ENCODE measurements at places on chromosomes 4 and X.

DNA sequence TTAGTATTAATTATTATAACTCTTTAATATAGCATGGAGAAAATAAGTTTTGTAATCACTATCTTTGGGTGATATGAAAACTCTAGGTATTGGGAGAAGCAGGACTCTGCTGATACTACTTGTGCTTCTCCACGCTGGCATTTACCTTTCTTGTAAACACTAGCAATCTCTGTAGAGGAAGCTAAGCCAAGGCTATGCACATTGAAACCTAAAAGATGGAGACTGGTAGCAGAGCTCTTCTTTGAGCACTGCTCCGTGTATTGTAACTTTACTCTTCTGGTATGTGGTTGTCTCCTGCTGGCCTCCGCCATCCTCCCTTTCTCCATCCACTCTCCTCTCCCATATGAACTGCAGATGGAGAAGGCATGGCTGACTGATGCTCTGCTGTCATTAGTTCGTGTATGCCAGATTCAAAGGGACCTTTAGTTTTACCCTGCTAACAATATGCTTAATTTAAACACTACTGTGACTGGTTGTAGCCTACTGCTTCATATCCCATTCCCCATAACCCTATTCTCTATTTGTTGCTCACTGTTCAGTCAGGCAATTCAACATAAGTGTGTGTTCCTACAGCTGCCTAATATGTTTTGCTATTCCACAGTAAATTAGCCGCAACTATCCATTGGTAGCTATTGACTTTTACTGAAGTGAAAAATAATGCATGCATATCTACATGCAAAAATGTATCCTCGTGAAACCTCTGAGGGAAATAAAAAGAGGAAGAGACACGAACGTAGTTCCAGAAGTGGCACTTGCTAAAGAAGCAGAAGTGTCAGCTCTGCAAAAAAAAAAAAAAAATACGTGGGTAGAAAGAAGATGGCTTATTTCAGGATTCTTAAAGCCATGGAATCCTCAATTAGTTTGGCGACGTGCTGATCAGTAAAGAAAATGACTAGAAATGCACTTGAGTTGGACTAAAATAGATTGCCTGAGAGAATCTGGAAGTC, 55.6 kb upstream of the CCSER1 start:
- no peak for DNase-seq

DNA sequence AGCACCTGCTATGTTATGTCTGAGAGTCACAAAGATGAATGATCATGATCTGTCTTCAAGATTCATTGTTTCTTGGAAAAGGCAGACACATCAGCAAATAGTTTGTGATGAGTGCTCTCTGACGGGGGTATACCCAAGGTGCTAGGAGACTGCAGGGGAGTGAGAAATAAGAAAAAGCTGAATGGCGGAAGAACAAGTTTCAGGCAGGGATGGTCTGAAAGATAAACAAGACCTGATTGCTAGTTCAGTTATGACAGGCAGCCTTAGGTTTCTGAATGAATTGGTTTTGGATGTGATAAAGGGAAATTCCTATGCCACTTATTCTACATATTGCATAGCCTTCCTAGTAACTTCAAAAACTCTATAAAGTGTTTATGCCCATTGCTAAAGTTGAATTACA, 327.0 kb upstream of the DKK2 start:
- DNase-seq, result no peak

- DNase-seq, result no peak
These were observed 206.2 kb downstream of the TENM3 start for GRCh38 chr4:182449186-182449929.

- DNase-seq, result no peak
These were observed 46.8 kb upstream of the TMPRSS11F start for GRCh38 chr4:68176500-68176899.

- DNase-seq, result no peak
These were observed 25.2 kb upstream of the ANAPC4 start for GRCh38 chr4:25351777-25352416.

DNA sequence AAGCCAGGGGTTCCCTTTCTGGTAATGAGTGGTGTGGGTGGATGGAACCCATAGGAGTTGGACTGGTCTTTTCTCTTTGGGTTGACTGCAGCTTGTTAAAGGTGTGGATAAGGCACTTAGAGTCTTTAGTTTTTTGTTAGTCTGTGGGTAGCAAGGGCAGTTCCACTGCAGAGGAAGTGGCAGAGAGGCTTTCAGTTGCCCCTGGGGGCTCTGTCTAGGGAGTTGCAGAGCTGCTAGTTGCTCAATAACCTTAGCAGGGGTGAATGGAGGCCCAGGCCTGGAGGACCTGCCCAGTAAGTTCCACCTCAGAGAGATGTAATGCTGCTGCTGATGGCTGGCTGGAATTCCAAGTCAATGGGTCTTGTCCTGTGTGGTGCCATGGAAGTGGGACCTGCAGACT, 282.6 kb upstream of the NDST4 start:
- no peak for DNase-seq

DNA sequence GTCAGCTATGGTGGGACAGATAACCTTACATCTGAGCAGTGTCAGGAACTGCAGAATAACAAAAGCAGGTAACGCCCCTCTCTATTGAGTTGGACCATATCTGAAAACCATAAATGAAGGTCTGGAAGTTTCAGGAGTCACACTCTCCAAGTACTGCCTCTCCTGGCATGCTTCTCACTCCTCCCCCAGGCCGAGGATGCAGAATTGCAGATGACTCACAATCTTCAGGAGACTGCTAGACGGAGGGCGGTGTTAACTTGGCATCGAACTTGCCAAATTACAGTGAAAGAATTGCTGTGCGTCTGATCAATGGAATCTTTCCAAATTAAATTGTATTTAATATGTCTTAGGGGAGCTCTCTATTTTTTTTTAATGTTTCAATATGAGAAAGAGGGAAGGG, 67.1 kb upstream of the TRIM2 start:
- no peak for DNase-seq

DNA sequence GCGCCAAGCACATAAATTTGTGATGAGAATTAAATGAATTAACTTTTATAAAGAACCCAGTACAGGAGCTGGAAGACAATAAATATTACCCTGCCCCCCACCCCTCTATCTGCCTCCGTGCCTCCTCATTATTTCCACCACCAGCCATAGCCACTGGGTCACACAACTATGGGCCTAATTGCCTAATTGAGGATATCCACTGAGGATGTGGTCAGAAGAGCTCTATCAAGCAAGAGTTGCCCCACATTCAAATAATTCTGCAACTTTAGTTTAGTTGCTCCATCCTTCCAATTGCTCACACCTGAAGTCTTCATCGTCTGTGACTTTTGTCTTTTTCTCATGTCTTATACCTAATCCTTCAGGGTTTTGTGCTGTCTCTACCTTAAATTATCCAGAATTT, 9.5 kb upstream of the CXCL8 start:
- DNase-seq, result no peak

DNA sequence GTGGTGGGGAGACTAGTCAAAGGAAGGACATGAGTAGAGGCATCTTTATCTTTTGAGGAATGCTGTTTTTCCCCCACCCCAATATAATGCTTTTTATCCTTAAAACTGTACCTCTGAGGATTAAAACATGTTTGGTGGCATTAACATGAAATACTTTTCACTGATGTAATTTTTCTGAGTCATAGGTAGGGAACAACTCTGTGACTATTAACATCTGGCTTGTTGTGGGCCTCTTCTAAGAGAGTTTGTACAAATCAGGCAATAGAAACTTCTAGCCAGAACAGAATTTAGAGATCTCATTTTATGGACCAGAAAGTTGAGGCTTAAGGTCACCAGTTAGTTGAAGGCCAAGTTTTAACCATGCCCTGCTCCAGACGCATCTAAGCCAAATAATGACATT, 207.6 kb downstream of the SOX3 start:
- no peak for DNase-seq

- no peak for DNase-seq
These were observed 2.3 kb downstream of the TBL1X start for GRCh38 chrX:9467146-9467545.

GRCh38 chr4:101101072-101101471, 246.3 kb downstream of the PPP3CA start:
- no peak for DNase-seq

Measured in stimulated activated CD4-positive, alpha-beta T cell treated with anti-CD3 and anti-CD28 coated beads, Interleukin-12 subunit alpha, Interleukin-12 subunit beta, amount 100 ng/mL, for 24 hours (primary cell).